Activated CD4-positive, alpha-beta T cell treated with anti-CD3 and anti-CD28 coated beads for 4 hours (primary cell): ENCODE measurements at places on chromosomes 2 and 18.

DNA sequence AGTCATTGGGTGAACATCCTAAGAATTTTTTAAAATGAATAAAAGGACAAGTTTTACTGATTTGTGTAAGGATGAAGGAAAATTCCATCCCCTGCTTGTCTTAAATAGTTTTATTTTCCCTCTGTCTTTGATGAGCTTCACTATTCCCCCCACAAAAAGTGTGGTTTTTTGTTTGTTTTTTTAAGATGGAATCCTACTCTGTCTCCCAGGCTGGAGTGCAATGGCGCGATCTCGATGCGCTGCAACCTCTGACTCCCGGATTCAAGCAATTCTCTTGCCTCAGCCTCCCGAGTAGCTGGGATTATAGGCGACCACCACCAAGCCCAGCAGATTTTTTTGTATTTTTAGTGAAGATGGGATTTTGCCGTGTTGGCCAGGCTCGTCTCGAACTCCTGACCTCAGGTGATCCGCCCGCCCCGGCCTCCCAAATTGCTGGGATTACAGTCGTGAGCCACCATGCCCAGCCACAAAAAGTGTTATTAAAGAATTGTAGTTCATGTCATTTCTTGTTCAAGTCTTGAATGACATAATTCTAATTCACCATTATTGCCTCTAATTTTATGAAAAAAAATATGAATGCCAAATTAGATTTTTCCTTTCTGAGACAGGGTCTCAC lies 91.7 kb downstream of the AGPS start:
- no peak for DNase-seq

GRCh38 chr2:188598551-188598950 lies 306.9 kb downstream of the GULP1 start:
- DNase-seq, result no peak

- DNase-seq, result peak; percentile 49
These were observed 38.1 kb downstream of the SNED1 start for GRCh38 chr2:241036397-241036963.

GRCh38 chr2:85785027-85785822 lies 31.4 kb downstream of the ATOH8 start:
- DNase-seq, result no peak

DNA sequence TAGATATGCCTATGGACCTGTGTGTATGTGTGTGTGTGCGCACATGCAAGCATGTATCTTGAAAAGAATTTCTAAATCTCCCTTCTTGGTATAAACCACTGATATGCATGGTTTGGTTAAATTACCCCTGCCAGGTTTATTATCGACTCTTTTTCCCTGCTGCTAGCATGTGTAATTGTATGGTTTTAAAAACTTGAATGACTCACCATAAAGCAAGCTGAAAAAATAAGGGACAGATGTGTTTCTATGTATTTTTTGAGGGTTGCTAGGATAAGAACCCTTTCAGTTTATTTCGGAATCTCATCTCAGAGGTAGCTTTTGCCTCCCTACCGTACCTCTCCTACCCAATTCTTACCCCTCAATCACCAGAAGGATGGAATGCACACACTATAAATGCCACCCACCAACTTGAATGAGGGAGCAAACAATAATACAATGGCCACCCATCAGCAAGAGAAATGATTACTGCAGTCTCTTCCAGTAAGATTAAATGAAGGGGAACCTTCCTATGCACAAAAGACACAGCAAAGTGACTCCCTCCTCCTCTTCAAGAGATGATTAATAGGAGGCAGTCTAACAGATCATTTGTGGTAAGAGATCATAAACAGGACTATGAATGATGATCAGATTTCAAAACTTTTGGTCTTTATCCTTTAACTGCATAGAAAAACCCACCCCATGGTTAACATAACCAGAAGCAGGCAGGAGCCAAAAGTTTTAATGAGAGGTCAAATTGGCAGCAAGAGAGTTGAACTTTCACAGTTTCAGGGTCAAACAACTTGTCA lies 357.2 kb downstream of the SATB2 start:
- no peak for DNase-seq

- DNase-seq, result no peak
These were observed 22.4 kb downstream of the CRYGD start for GRCh38 chr2:208101716-208102631.

DNA sequence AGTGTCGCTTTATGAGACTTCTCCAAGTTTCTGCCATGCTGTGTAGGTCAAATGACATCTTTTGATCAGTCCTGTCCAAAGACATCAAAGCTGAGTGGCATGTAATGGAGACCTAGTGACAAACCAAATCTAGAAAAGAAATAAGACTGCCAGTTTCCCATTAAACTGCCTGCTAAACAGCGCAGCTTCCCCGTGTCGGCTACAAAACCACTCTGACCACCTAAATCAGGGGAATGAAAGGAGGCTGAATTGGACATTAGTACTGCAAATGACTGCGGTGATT lies 57.7 kb downstream of the TSHZ1 start:
- DNase-seq, result no peak

- DNase-seq, result no peak
These were observed 51.2 kb downstream of the ANO7 start for GRCh38 chr2:241239552-241240202.

DNA sequence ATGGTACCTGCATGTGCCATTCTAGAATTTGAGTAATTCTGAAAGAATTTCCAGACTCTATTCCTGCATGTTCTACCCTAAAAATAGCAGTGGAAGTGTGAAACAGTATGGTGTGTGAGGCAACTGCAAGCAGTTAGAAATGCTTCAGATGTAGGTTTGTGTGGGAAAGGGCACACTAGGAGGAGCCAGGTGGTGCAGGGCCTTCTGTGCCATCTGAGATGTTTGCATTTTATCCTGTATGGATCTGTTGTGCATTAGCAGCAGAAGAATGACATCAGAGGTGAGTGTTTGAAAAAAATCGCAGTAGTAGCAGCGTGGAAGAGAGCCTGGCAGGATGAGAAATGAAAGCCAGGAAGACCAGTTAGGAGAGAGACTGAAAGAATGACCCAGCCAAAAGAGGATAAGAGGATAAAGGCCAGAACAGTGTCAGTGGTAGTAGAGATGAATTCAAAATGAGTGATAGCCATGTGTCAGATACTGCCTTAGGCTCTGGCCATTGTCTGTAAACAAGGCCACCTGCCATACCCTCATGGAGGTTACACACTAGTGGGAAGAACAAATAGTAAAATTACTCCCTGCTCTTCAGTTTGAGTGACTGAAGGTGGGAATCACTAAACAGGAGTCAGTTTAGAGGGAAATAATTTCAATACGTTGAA lies 142.2 kb downstream of the PKP4 start:
- DNase-seq, result no peak

DNA sequence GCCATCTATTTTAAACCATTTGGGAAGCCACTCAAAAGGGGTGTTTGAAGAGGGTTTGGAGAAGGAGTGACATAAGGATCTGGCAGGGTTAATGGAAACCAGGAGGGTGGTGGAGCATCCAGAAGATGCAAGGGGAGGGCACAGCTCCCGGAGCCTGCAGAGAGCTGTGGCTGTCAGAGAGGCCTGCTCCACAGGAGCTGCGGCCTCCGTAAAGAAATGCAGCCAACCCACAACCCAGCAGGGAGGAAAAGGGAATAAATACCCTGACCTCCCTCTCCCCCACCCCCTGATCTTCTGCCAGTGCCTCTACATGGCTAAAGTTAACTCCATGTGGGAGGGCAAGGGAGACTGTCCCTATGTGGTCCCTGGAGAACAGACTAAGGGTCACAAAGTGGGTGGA lies 567.1 kb upstream of the POU3F3 start:
- no peak for DNase-seq
